ENCODE measurements at places on chromosomes 7 and 10.

- DNase-seq = peak; percentile 86
Observed at GRCh38 chr10:123583639-123584418, 82.3 kb upstream of the GPR26 start.

- DNase-seq = no peak
Observed at GRCh38 chr10:128062331-128062880, 63.8 kb downstream of the MKI67 start.

- DNase-seq = no peak
Observed at GRCh38 chr10:97399843-97400545, 1.1 kb downstream of the RRP12 start.

DNA sequence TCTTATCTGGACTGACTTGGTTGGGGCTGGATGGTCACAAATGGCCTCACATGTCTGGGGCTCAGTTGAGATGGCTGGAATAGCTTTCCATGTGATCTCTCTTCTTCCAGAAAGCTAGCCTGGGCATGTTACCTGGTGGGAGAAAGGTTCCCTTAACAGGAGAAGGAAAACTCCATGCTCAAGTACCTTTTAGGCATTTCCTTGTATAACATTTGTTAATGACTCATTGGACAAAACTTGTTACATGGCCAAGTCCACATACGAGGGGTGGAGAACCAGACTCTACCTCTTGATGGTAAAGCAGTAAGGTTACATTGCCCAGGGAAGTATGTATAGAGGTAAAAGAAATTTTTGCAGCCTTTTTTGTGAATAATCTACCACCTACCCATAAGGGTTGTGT, 826.4 kb downstream of the LRMDA start:
- no peak for DNase-seq

GRCh38 chr10:73209705-73210104, 37.4 kb downstream of the DNAJC9 start:
- no peak for DNase-seq

- DNase-seq = no peak
Observed at GRCh38 chr10:33723181-33723580, 388.7 kb upstream of the NRP1 start.

DNA sequence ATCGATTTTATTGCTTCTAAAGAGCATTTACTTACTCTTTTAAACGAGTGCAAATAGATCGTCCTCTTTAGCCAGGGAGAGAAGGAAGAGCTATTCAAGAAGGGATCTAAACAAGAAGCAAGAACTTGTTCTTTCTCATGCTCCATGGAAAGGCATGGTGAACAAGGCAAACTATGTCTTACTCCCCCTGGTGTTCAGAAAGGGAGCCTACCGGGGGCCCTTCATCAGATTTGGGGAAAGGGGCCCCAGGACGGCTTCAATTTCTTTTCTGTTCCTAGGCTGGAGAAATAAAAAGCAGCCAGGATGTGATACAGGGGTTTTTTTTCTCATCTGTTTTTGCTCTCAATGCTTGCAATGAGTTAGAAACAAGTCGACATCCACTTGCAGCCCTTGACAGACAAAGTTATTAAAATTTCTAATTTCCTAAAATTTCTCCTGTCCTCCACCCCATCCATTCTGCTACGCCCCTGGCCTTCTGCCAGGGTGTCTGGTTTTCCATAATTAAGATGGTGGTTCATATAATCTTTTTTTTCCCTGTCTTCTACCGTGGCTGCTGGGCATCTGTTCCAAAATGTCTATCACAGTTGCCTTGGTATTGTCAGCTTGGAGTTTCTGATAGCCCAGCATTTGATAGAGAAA, 214.4 kb downstream of the CREB5 start:
- DNase-seq = peak; percentile 60

DNA sequence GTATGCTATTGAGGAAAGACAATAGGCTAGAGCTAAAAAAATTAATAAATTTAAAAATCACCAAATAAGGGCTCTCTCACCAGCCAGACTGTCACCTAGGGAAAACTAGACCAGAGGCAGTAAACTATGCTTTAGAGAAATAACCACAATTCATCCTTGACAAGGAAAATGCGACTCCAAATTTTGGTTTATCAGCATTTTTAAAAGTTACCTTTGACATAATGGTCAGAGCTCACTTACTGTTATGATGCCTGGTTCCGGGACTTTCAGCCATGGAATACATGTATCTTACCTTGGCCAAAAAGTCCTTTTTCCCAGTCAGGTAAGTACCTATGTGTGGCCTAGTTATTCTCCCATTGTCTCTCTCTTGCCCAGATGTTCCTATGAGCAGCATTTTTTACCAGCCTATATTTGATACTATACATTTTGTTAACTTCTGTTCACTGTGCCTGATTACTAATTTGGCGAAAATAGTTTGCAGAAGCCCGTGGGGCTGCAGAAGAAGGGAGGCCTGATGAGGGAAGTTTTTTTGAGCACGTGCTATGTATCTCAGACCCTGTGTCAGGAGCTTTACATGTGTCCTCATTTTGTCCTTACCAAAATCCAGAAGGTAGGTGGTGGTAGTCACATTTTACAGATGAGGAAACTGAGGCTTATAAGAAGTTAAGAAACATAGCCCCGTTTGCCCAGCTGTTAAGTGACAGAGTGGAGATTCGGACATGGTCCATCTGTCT, 149.7 kb downstream of the CELF2 start:
- DNase-seq = no peak

DNA sequence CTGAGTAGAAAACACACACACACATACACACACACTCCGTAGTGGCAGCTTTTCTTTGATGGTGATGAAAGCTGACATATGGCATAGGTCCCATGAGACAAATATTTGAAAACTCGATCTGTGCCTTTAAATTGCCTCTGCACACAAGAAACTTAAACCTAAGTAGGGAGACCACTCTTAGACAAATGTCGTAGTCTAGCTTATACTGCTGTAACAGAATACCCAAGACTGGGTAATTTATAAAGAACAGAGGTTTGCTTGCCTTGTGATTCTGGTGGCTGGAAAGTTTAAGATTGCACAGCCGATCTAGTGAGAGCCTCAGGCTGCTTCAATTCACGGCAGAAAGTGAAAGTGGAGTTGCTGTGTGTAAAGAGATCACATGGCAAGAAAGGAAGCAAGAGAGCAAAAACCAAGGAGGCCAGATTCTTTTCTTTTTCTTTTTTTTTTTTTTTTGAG, 489.4 kb upstream of the SORCS1 start:
- peak; percentile 23 for DNase-seq

DNA sequence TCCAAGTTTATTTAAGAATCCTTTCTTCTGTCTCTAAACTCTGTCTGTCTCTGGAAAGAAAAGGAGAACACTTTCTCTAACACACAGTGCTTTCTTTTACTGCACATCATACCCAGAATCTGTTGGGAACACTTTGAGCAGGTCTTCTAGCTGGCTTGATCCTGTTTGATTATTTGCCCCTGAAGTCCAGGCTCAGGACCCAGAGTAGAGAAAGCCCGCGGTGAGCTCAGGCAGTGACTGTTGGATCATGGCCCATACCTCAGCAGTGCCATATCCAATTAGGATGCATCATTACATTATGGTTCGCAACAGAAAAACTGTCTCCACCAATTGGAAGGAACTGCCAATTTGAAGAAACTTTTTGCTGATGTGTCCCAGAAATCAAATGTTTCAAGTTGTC, 51.4 kb downstream of the ATOH7 start:
- no peak for DNase-seq

DNA sequence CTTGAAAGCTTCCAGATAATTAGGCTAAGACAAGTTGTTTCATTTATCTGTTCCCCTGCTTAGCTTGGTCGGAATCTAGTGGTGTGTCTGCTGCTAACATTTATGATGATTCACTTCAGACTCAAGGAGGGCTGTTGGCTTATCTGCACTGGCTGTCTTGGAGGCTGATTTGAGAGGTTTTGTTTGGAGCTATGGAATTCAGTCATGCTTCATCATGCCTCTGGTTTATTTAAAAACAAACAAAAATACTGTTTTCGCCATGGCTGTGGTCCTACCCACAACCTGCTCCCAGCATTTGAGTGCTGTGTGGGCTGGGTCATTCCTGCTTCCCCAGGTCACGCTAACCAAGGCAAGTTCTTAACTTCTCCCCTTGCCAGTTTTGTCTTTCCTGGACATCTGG, 11.7 kb upstream of the ARPC1B start:
- DNase-seq = no peak

Data from hindlimb muscle (tissue), 1 donor.